ENCODE measurements at places on chromosomes 2 and 18. TPM values are rescaled to one million over a fixed set of nuclear protein-coding genes. Genes with fewer than 3 reads are reported as not detected.

DOK1 gene
- 28.0 TPM for total RNA-seq

DNA sequence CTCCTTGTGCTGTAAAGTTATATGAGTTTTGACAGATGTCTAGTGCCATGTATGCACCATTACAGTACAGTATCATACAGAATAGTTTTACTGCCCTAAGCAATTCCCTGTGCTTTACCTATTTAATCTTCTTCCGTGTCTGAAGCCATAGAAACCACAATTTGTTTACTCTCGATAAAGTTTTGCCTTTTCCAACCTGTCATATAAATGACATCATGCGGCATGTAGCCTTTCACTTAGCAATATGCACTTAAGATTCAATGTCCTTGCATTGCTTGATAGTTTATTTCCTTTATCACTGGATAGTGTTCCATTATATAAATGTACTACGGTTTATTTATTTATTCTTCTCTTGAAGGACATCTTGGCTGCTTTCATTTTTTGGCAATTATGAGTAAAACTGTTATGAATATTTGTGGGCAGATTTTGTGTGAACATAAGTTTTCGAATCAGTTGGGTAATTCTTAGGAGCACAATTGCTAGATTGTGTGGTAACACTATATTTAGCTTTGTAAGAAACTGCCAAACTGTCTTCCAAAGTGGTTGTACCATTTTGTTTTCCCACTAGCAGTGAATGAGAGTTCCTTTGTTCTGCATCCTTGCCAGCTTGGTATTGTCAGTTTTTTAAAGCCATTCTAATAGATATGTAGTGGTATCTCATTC is 136.8 kb upstream of the MAP3K20 start:
- no peak overlapping the region for H3K4me3 ChIP-seq
- no peak for DNase-seq
- peaks cover 12% of the 10 kb centered on the region for H3K4me1 ChIP-seq
- H3K27me3 ChIP-seq = no peaks in the 10 kb centered on the region
- no peaks in the 10 kb centered on the region for H3K36me3 ChIP-seq
- H3K27ac ChIP-seq = no peak overlapping the region

- no peak for DNase-seq
- no peaks in the 10 kb centered on the region for H3K36me3 ChIP-seq
- H3K4me1 ChIP-seq = peaks cover 6% of the 10 kb centered on the region
- no peak overlapping the region for H3K4me3 ChIP-seq
Observed at GRCh38 chr2:202608142-202608852, 26.5 kb upstream of the FAM117B start.

DNA sequence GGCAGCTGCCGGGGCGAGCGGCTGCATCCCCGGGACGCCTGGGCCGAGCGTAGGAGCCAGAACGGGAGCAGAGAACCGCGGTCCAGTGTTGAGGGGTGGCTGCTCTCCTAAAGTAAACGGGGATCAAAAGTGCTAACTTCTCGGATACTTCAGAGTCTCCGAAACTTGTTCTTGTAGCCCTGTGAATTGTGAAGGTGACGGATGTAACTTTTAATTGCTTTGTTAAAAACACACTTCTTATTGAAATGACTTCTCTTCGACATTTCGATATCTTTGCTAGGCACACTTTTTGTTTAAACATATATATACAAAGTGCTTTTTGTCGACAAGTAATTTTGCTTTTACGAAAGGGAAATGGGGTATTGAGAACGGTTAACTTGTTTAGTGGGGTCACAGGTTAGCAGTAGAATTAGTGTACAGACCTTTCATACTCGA is 540 bp downstream of the ATP9B start:
- H3K4me1 ChIP-seq = peaks cover 40% of the 10 kb centered on the region
- H3K27ac ChIP-seq = peak overlapping the region; percentile 95
- peaks cover 49% of the 10 kb centered on the region for H3K36me3 ChIP-seq
- no peak for DNase-seq
- H3K27me3 ChIP-seq = peaks cover 15% of the 10 kb centered on the region

DNA sequence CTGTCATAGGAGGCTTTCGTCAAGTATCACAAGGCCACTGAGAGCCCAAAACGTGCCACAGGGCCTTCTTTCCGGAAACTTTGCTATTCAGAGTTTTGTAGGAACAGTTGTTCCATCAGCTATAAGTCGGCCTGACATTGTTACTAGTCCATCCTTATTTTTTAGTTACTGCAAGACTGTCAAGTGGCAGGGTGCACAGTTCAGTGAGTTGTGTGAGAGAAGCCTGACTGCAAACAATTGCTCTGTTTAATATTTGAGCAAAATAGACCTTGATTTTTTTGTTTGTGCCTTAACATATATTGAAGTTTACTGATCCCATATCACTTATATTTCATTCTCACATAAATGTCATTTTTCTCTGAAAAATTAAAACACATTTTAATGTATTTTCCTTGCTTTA is 110.1 kb downstream of the GALNT1 start:
- H3K27me3 ChIP-seq = no peaks in the 10 kb centered on the region
- DNase-seq = no peak
- H3K27ac ChIP-seq = no peak overlapping the region
- no peaks in the 10 kb centered on the region for H3K4me1 ChIP-seq
- no peak overlapping the region for H3K4me3 ChIP-seq

GRCh38 chr18:79962311-79962710 is 2.1 kb upstream of the HSBP1L1 start:
- peaks cover 50% of the 10 kb centered on the region for H3K4me1 ChIP-seq
- H3K4me3 ChIP-seq = no peak overlapping the region
- no peaks in the 10 kb centered on the region for H3K36me3 ChIP-seq
- no peak for DNase-seq
- H3K27me3 ChIP-seq = no peaks in the 10 kb centered on the region
- H3K27ac ChIP-seq = peak overlapping the region; percentile 77

REG3A gene
- not detected for total RNA-seq

- peaks cover 33% of the 10 kb centered on the region for H3K4me1 ChIP-seq
- DNase-seq = no peak
- peaks cover 40% of the 10 kb centered on the region for H3K36me3 ChIP-seq
- no peak overlapping the region for H3K4me3 ChIP-seq
- no peaks in the 10 kb centered on the region for H3K27me3 ChIP-seq
- H3K27ac ChIP-seq = no peak overlapping the region
Observed at GRCh38 chr2:178484245-178485041, 4.2 kb downstream of the PLEKHA3 start.

- H3K4me3 ChIP-seq = peak overlapping the region; percentile 94
- peaks cover 50% of the 10 kb centered on the region for H3K36me3 ChIP-seq
- peak overlapping the region; percentile 95 for H3K27ac ChIP-seq
- peaks cover 75% of the 10 kb centered on the region for H3K4me1 ChIP-seq
- peak; percentile 6 for DNase-seq
Observed at GRCh38 chr18:77130229-77131099, 2.1 kb downstream of the MBP start.

GRCh38 chr2:109147405-109147804 is 18.4 kb downstream of the SH3RF3 start:
- peaks cover 42% of the 10 kb centered on the region for H3K4me1 ChIP-seq
- H3K27me3 ChIP-seq = peaks cover 21% of the 10 kb centered on the region
- no peaks in the 10 kb centered on the region for H3K36me3 ChIP-seq
- H3K27ac ChIP-seq = no peak overlapping the region
- no peak overlapping the region for H3K4me3 ChIP-seq

- no peak for DNase-seq
- no peak overlapping the region for H3K4me3 ChIP-seq
- no peaks in the 10 kb centered on the region for H3K36me3 ChIP-seq
- no peaks in the 10 kb centered on the region for H3K27me3 ChIP-seq
- no peak overlapping the region for H3K27ac ChIP-seq
Observed at GRCh38 chr2:206353685-206354084, 79.2 kb downstream of the ZDBF2 start.

DNA sequence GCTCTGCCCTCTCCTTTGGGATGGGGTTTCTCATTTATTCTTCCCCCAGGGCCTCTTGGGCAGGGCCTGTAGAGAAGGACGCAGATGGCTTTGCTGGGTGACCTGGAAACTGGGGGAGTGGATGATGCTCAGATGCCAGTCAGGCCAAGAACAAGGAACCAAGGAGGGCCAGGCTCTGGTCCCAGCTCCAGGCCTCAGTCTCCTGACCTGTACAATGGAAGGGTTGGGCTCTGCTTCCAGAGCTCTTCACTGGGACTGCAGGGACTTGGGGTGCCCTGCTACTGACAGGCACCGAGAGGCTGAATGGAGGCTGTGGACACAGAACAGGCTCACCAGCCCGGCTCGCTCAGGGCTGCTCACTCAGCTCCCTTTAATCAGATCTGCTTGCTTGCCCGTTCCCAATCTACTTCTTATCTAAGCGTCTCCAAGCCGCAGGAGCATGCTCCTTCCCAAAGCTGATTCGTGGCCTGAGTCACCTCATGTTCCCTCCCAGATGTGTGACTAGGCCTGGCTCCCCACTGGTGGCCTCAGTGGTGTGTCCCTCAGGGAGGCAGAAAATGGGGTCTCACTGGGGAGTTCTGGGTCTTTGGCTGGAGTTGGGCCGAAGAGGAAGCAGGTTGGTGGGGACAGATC is 82.6 kb upstream of the ODC1 start:
- H3K27ac ChIP-seq = no peak overlapping the region
- H3K4me1 ChIP-seq = no peaks in the 10 kb centered on the region
- H3K4me3 ChIP-seq = no peak overlapping the region
- no peaks in the 10 kb centered on the region for H3K27me3 ChIP-seq

DNA sequence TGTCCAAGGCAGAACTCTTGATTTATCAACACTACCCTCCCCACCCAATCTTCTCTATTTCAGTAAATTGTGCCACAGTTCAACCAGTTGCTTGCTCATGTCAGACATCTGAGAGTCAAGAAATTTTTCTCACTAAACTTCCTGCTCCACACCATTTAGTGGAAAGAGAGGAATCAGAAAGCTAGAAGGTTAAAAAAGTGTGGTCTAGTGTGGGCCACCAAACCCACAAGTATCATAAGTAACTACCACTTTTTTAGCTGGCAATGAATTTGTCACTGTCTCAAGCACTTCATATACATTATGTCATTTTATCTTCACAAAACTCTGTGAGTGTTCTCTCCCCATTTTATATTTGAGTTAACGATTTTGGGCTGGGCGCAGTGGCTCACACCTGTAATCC is 16.6 kb upstream of the MSTN start:
- H3K36me3 ChIP-seq = no peaks in the 10 kb centered on the region
- peaks cover 30% of the 10 kb centered on the region for H3K27me3 ChIP-seq
- no peak overlapping the region for H3K27ac ChIP-seq

DNAJC5G gene
- not detected for total RNA-seq

GRCh38 chr18:40355726-40356125 is 1599.3 kb upstream of the PIK3C3 start:
- DNase-seq = no peak
- H3K27me3 ChIP-seq = no peaks in the 10 kb centered on the region
- H3K36me3 ChIP-seq = no peaks in the 10 kb centered on the region
- H3K4me3 ChIP-seq = no peak overlapping the region
- H3K27ac ChIP-seq = no peak overlapping the region

G6PC2 gene
- total RNA-seq = not detected

DNA sequence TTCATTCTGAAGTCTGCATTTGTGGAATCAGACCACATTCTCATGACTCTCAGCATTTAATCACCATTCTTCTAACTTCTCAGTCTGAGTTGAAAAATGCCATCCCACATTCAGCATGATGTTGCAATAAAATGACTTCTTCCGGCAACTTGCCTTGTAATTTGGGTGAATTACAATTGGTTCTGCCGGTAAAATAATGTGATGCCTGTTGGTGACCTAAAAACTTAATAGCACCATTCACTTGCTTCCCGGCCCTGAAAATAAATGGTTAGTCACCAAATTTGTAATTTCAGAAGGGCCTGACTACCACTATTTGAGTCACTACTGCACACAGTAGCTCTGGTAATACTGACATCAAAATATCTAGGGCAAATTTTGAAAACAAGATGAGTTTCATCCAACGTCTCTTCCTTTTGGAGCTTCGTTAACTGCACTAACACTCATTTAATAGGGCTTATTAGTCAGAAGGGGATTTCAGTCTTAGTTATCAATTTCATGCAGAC is 637.1 kb upstream of the CHAC2 start:
- H3K27me3 ChIP-seq = no peaks in the 10 kb centered on the region
- H3K4me1 ChIP-seq = no peaks in the 10 kb centered on the region
- no peak overlapping the region for H3K27ac ChIP-seq

- H3K27me3 ChIP-seq = no peaks in the 10 kb centered on the region
- DNase-seq = no peak
- peaks cover 33% of the 10 kb centered on the region for H3K4me1 ChIP-seq
- no peak overlapping the region for H3K4me3 ChIP-seq
- no peak overlapping the region for H3K27ac ChIP-seq
Observed at GRCh38 chr2:215320102-215320501, 8.2 kb downstream of the ATIC start.

DNA sequence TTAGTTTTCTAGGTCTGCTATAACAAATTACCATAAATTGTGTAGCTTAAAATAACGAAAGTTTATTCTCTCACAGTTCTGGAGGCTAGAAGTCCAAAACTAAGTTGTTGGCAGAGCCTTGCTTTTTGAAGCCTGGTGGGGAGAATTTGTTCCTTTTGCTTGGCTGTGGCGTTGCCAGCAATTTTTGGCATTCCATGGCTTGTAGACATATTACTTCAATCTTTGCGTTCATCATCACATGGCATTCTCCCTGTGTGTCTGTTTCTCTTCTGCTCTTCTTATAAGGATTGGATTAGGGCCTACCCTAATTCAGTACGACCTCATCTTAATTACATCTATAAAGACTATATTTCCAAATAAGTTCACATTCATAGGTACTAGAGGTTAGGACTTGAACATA is 217.7 kb downstream of the MBD5 start:
- H3K4me1 ChIP-seq = no peaks in the 10 kb centered on the region
- H3K27ac ChIP-seq = no peak overlapping the region
- H3K4me3 ChIP-seq = no peak overlapping the region
- H3K36me3 ChIP-seq = peaks cover 41% of the 10 kb centered on the region
- no peaks in the 10 kb centered on the region for H3K27me3 ChIP-seq

GRCh38 chr2:138115666-138116065 is 151.4 kb downstream of the HNMT start:
- H3K27ac ChIP-seq = no peak overlapping the region
- H3K4me1 ChIP-seq = no peaks in the 10 kb centered on the region
- DNase-seq = no peak
- no peak overlapping the region for H3K4me3 ChIP-seq
- no peaks in the 10 kb centered on the region for H3K27me3 ChIP-seq
- H3K36me3 ChIP-seq = no peaks in the 10 kb centered on the region

CCDC74B gene
- total RNA-seq = 1.7 TPM

GRCh38 chr18:35024965-35025364 is 16.2 kb upstream of the MAPRE2 start:
- peaks cover 3% of the 10 kb centered on the region for H3K27me3 ChIP-seq
- no peak for DNase-seq
- H3K4me3 ChIP-seq = no peak overlapping the region

Measured in activated CD4-positive, alpha-beta T cell treated with anti-CD3 and anti-CD28 coated beads, Interleukin-2, amount 10 ng/mL, durations not matched to agents 7 days and 5 days (primary cell).